NCI-H510A (cell line): ENCODE measurements at places on chromosomes 7 and 10.

- DNase-seq: no peak
Observed at GRCh38 chr7:92873776-92874175, 37.4 kb upstream of the CDK6 start.

DNA sequence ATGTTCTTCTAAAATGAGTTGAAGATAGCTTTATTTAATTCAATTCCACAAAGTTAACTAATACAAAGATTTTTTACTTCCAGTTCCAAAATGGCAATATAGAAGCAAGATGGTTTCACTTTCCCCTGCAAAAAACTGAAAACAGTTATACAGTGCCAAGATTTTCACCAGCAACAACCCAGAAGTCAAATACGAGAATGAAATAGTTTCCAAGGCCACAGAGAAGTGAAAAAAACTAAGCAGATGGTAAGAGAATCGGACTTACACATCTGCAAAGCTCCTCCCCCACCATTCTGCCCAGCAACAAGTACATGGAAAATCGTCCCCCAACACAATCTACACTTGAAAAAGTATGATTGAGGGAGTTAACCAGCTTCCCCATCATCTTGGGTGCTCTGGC lies 30.3 kb upstream of the KEL start:
- DNase-seq: no peak

DNA sequence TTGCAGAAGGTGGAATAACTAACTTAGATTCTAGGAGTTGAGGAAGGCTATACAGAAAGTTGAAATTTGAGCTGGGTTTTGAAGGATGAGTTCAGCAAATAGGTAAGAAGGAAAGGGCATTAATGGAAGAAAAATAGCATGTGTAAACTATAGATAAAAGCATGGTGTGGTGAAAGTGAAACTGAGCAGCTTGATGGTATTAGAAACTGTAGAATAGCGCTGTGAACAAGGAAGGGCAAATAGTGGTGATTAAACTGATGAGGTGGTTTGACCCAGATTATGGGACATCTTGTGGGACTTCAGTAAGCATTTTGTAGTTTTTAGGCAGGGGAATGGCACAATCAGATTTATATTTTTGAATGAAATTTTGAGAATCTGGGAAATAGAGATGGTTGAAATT lies 90.5 kb downstream of the EXOC6 start:
- DNase-seq: no peak

GRCh38 chr7:8387551-8388256 lies 45.7 kb upstream of the NXPH1 start:
- no peak for DNase-seq

DNA sequence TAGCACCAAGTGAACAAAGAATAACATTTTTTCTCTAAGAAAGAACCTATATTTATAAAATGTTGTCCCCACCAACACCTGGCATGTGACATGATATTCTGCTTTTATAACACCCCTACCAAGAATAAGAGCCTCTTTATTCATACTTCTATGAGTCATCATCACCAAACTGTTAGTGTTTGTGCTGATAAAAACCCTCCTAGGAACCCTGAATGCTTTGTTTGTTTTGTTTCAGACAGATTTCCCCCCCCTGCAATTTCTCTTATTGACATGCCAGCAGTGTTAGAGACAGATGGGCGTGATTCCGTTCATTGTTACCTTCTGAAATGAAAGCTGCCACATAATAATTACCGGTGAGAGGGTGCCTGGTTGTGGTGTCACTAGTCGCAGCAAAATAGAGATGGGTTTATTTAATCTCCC lies 651.1 kb downstream of the SORCS1 start:
- DNase-seq: no peak

DNA sequence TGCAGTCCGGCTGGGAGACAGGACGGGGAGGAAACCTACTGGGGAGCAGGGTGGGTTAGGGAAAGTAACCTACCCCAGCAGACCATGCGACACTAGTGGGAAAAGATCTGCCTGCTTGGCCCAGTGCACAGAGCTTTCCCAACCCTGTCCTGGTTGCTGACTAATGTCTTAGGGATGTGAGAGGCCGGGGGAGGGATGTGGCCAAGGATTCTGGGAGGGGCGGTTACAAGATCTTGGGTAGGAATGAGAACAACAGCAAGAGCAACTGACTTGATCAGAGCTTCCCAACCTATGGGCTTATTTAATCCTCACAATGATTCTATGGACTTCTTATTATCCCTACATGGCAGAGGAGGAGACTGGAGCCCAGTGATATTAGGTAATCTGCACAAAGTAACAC lies 24.0 kb upstream of the EIF5AL1 start:
- DNase-seq: no peak

DNA sequence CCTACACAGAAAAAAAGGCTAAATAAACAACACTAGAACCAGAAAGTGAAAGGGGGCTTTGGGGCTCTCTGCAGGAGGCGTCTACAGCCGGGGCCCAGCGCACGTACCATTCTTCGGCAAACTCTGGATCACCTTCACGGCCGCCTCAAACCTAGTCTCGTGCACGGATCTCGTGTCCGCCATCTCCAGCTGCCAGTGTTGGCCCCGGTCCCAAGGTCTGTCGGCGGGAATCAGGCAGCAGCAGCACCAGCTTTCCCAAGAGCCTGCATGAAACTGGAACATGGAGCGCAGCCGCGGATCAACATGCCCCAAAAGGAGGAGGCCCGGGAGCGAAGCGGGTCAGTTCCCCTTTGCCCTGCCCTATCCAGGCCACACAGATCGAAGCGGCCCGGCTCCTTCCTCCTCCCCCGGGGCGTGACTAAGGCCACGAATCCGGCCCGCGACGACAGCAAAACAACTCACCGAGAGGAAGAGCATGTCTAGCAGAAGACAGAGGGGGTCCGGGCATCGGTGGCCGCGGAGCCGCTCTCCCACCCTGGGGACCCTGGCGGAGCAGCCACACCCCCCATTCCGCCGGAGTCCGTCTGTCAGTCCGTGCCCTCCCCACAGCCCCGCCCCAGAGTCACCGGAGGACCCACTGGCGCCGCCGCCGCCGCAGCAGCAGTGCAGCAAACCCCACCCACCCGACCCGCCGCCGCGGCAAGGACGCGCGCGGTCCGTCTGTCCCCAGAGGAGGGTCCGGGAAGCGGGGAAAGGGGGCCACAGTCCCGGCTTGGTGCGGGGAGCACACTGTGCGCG lies at the start of gene ACBD5:
Gene ACBD5, minus strand, starts transcription at position 586 of the 798 bp plus-strand sequence. Its CDS starts 109 bp downstream, at position 477.
- peak; percentile 27 for DNase-seq

GRCh38 chr7:518630-519483 lies 789 bp downstream of the PDGFA start:
- DNase-seq: no peak

- DNase-seq: no peak
Observed at GRCh38 chr7:132343199-132343598, 233.1 kb downstream of the PLXNA4 start.

DNA sequence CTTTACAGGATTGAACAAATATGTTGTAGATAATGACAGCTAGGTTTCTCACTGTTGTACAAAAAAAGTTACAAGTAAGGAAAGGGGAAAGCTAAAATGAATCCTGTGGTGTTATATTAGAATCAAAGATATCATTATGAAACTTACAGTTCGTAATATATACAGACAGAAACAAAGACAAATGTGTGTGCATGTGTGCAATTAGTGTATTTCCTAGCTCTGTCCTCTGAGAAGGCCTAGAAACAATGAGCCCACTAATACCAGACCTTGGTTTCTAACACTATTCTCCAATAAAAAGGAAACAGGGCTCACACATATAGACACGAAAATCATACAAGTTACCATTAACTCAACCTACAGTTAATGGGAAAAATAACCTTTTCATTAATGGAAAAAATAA lies 8.0 kb downstream of the KDM7A start:
- no peak for DNase-seq

- no peak for DNase-seq
Observed at GRCh38 chr10:86795353-86795752, 38.9 kb downstream of the BMPR1A start.

DNA sequence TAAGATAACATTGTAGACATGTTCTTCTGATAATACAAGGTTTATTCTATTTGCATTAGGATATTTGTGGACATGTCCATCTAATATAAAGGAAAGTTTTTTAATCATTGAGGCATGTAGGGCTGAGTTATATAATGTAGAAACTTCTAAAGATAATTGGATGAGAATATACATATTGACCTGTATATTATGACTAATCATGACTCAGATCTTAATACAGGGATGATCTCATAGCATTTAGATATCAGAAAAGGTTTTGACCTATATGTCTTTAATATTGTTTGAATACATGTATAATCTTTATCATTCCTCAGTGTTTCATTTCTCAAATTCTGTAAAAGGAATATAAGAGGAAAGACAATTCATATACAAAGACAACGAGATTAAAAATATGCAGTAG lies 39.2 kb downstream of the CD36 start:
- no peak for DNase-seq

GRCh38 chr10:89274928-89275327 lies 23.4 kb upstream of the LIPA start:
- DNase-seq: no peak

GRCh38 chr10:100744136-100744986 lies 1.0 kb upstream of the PAX2 start:
- no peak for DNase-seq

DNA sequence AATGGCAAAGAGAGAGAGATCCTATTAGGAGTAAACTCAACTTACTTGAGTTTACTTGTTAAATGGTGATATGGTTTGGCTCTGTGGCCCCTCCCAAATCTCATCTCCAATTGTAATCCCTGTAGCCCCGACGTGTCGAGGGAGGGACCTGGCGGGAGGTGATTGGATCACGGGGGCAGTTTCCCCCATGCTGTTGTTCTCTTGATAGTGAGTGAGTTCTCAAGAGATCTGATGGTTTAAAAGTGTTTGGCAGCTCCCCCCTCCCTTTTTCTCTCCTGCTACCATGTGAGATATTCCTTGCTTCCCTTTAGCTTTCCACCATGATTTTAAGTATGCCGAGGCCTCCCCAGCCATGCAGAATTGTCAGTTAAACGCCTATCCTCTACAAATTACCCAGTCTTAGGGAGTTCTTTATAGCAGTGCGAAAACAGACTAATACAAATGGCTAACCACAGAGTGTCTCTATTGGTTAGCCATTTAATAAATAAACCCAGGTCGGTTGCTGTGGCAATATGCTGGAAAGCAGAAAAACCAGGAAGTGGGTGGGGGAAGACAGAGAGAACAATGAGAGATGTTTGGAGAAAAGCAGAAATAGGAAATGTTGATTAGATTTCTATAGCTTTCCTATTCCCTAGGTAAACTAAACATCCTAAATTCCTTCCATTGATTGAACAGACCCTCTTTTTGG lies 3.0 kb upstream of the STMP1 start:
- DNase-seq: no peak

- DNase-seq: no peak
Observed at GRCh38 chr7:106893591-106893990, 28.5 kb downstream of the PIK3CG start.

DNA sequence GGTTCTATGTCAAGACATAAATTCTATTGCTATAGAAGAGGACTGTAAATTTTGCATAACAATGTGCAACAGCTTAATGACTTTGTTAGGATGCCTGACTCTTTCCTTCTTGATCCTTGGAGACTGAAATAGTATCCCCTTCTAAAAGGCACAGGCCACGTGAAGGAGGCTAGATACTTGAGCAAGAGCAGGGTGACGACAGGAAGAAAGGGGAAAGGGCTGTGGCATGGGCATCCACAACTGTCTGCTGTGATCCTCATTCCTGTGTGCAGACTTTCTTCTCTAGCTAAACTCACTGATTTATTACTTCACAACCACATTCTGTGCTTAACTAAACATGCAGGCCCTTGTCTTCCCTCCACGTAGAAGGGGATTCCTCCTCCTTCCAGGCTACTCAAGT lies 1111.8 kb upstream of the C7orf33 start:
- no peak for DNase-seq

DNA sequence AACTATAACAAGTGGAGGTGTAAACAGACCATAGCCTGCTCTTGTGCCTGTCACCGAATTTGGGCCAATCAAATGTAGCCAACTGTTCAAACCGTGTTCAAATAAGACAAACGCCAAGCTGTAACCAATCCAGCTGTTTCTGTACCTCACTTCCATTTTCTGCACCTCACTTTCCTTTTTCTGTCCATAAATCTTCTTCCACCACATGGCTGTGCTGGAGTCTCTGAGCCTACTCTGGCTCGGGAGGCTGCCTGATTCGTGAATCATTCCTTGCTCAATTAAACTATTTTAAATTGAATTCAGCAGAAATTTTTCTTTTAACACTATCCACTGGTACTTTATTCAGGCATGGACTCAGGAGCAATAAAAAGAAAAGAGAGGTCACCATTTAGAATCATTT lies 29.9 kb upstream of the COL1A2 start:
- no peak for DNase-seq

GRCh38 chr7:25180592-25180923 lies 47.7 kb downstream of the NPVF start:
- DNase-seq: no peak

- DNase-seq: peak; percentile 45
Observed at GRCh38 chr10:63157845-63158624, 24.9 kb downstream of the NRBF2 start.

DNA sequence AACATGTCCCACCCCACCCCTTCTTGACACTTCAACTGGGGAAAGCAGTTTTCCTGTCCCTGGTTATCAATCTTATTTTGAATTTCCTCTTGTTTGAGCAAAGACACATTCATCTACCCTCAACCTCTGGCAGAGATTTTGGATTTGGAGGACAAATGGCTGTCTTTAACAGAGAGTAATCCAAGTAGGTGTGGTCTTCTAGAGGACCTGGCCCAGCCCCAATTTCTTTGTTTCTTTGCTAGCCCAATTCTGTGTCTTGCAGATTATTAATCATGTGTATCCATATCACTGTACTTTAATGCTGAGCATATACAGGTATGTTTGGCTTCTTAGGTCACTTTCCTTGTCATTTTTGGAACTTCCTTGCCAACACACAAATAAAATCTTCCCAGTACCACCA lies 58.8 kb upstream of the ADCY1 start:
- no peak for DNase-seq

DNA sequence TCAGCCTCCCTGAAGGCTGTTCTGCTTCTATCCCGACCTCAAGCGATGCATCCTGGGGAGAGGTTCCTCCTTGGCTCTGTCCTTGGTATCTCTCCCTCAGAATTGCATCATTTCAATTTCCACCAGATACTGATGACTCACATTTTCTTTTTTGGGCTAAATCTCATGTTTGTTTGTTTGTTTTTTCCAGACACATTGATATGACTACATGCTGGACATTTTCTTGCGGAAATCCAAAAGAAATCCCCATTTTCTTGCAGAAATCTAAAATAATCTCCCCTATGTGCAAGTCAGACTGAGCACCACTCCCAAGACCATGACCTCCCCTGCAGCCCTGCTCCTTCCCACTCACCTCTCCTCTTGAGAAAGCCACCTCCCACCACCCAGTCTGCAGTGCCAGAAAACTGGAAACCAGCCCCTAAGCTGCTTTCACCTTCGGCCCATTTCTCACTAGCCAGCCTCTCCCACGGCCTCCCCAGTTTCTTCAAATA lies 260.2 kb upstream of the PRKCQ start:
- DNase-seq: no peak

- no peak for DNase-seq
Observed at GRCh38 chr10:70672165-70673042, at the start of gene ADAMTS14. Gene ADAMTS14, plus strand, starts transcription at chr10:70672506. Its CDS starts 297 bp downstream, at chr10:70672803.

- DNase-seq: no peak
Observed at GRCh38 chr7:6422926-6423632, 24.7 kb downstream of the DAGLB start.
